ENCODE measurements at places on chromosomes 3 and 15.

GRCh38 chr15:76936671-76937070 is 5.1 kb downstream of the RCN2 start:
- no peak for DNase-seq

DNA sequence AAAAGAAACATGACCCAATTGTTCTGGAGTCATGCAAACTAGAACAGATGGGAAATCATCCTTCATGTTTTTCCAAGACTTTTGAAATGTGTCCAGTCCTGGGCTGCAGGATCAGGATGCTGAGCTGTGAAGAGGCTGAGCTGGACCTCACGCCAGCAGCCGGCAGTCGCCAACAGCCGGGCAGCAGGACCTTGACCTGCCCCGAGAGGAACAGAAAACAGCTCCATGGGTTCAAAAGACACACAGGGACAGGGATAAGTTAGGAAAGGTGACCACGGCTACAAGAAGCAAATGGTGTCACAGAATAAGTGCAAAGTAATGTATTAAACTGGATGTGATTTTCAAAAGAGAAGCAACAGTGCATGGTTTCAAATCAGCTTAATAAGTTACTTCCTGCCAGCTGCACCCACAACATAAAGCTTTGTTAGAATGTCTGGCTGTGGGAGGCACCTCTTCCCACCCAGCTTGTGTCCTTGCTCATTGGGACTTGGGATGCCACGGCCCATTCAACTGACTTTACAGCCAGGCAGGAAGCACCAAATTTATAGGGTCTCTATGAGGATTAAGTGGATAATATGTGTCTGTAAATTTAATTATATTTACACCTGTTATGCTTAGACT is 266.4 kb downstream of the GABRG3 start:
- no peak for DNase-seq

- DNase-seq = no peak
Measured at GRCh38 chr15:89847101-89847500, 32.4 kb upstream of the ANPEP start.

DNA sequence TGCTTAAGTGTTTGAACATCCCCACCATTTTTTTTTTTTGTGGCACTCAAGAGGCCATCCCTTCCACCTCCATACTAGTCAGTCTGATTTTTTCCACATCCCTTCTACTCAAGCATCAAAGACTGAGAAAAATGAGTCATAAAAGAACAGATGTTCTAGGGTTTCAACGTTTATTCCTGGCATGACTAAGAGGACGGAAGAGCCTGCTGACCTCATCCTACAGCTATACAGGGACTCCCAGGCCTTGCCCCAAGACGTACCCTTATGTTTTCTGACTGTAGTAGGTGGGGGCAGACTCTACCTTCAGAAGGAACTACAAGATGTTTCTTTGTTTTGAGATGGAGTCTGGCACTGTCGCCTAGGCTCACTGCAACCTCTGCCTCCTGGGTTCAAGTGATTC is 3.3 kb upstream of the ITPKA start:
- no peak for DNase-seq

All from stimulated activated CD8-positive, alpha-beta memory T cell treated with anti-CD3 and anti-CD28 coated beads, Interleukin-15, amount 100 ng/mL, for 48 hours (primary cell).